Fibroblast of skin of right quadriceps (primary cell): ENCODE measurements at places on chromosomes 1 and 21.

GRCh38 chr21:33064623-33065390 lies 5.1 kb upstream of the OLIG1 start:
- no peak for DNase-seq

GRCh38 chr1:6519491-6519934 lies 28.0 kb upstream of the PLEKHG5 start:
- DNase-seq, result no peak

- no peak for DNase-seq
Measured at GRCh38 chr1:27614043-27614624, 10.2 kb upstream of the AHDC1 start.

GRCh38 chr1:245428681-245429080 lies 273.9 kb downstream of the KIF26B start:
- peak; percentile 72 for DNase-seq

DNA sequence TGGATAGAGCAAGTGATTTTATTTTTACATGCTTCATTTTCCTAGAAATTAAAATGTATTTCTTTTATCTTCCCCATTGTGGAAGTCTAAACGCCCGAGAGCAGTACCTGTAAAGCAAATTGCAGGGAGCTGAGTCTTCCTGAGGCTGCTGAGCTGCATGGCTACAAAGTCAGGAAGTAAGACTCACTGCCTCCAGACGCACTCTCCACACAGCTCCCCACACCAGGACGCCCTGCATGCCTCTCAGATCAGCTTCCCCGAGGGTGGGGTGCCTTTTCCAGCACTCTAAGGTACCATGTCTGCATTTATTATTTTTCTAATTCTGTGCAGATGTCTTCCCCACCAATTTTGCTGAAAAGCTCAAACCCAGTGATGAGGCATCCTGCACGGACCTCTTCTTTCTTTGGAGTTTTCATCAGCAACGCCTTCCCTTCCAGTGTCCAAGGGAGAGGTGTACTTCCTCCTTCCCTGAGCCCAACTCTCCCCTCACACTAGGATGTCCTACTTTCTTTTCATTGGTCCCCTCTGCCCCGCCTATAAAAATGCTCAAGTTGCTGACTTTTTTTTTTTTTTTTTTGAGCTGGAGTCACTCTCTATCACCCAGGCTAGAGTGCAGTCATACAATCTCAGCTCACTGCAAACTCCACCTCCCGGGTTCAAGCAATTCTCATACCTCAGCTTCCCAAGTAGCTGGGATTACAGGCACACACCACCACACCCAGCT lies 114.7 kb downstream of the PCNX2 start:
- DNase-seq, result no peak

GRCh38 chr1:192516776-192517297 lies 58.7 kb upstream of the RGS1 start:
- DNase-seq, result peak; percentile 50

DNA sequence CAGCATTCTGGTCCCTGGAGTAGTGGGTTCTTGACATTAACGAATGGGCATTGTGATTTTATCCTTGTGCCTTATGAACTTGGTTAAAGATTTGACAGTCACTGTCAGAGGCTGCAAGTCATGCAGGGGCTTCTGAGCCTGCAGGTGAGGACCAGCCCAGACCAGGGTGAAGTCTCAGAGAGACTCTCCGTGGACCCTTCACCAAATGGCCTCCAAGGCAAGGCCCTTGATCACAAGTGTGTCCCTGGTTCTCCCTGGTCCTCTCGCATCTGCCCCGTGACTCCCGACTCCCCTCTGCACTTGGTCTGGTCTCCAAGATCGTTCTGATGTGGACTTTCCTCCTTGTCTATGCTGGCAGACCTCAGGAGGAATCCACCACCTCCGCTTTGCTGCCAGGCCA lies 476.5 kb upstream of the VAMP3 start:
- no peak for DNase-seq

- no peak for DNase-seq
Measured at GRCh38 chr1:109402025-109402424, 4.3 kb upstream of the SORT1 start.

DNA sequence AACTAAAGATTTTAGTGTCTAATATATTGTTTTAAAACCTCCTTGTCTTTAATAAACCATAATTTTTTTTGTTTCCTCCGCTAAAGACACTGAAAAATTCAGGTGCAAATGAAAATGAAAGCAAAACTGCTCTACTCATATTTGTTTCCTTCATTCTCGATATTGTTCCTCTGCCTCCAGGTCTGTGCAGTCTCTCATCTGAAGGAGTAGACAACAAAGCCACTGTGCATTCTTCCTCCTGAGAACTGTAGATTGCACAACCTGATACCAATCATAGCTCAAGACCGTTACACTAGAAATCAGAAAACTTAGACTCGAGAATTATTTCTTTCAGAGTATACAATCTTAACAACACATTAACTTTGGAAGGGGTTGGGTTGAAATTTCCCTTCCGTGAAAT lies 373.1 kb upstream of the CXADR start:
- no peak for DNase-seq

DNA sequence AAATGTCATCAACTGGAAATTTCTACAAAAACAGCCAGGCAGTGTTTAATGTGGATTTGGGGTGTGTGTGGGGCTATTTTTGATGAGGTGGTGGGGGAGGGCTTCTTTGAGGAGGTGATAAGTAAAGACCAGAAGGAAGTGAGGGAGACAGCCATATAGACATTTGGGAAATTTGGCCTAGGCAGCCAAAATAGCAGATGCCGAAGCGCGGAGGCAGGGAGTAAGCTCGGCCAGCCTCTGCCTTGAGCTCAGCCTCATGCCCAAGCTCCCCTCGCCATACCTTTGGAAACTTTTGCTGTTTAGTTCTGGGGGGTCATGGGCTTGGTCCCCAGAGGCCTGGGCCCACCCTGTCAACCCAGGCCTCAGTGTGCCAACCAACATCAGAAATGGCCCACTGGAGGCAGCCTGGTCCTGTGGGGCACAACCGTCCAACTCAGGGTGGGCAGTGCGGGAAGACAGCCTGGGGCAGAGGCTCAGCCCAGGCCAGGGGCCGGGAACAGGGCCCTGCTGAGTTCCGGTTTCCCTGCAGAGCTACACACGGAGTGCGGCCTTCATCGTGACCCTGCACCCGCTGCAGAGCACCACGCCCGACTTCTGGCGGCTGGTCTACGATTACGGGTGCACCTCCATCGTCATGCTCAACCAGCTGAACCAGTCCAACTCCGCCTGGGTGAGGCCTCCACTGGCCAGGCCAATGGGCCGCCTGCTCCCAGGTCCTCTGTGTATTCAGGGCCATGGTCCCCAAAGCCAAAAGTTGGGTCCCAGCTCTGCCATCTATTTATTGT lies 84.0 kb downstream of the PTPRU start:
- no peak for DNase-seq

DNA sequence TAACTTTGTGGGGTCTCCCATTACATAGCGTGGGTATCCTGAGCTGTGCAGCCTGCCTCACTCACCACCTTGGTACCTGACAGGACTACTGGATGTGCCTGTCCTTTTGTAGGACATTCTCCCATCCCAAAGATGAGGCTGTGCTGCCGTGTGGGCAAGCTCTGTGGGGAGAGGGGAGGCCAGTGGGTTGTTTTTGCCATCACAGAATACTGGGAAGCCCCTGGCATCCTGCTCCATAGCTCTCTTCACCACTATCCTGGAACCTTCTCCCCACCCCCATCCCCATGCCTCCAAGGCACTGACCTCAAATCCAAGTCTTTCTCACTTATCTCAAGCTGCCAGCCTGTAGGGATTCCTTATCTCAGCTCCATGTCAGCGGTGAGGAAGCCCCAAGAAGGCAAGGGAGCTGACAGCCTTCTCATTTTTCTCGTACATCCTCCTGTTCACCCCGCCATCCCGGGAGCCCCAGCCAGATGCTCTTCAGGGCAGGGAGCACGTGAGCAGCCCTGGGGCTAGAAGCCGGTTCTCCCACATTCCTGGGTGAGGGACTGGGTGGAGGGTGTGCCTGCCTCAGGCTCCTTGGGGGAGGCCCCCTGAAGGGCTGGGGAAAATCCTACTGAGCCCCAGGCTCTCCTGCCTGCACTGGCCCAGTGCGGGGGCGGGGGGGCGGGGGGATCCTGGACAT lies 2.4 kb upstream of the ELF3 start:
- DNase-seq, result no peak

- DNase-seq, result no peak
Measured at GRCh38 chr1:6392809-6393399, 663 bp downstream of the ACOT7 start.

DNA sequence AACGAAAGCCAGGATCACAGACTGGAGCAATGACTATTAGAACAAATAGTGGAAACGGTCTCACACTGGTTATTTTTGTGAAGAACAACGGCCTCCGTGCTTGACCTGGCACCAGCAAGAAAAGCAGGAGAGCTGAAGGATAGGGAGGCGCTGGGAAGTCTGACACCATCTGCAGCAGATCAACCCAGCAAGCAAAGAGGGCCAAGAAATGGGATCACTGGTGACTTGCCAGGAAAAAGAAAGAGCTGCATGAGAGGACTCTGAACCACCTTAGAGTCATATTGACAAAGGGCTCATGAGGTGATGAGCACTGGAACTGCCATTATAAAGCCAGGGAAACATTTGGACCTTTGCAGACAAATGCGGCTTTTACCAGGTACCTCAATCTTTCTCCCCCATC lies 25.0 kb downstream of the MTOR start:
- DNase-seq, result no peak

GRCh38 chr1:172359491-172359999 lies 60.9 kb upstream of the C1orf105 start:
- DNase-seq, result peak; percentile 82

GRCh38 chr1:33886496-33886895 lies 22.6 kb downstream of the HMGB4 start:
- DNase-seq, result no peak

GRCh38 chr1:234608911-234609690 lies 877 bp downstream of the IRF2BP2 start:
- DNase-seq, result peak; percentile 51

DNA sequence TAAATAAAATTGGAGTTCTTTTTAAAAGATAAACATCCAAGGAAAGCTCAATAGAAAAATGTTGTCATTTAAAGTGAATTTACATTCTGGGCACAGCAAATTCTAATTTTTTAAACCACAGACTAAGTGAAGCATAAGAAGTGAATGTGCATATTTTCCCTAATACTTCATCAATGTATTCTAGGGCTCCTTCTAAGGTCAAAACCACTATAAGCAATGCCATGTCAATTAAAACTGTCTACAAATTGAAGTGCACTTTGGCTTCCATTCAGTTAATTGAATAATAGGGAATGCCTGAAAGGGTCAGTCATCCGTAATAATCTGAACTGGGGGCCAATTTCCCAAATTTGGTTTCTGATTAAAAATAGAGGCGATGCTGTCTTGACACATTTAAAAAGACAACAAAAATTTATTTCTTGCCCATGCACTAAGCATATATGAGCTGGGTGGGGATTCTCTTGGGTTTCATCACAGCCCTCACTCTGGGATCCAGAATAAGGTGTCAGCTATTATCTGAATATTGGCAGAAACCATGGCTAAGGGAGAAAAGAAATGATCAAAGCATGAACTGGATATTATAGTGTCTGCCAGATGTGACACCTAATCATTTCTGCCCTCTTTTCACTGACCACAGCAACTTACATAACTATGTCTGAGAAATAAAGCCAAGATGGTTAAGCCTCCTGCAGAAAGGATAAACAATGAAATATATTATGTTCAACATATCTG lies 660.6 kb upstream of the B3GALT2 start:
- DNase-seq, result peak; percentile 43

- no peak for DNase-seq
Measured at GRCh38 chr1:182795563-182796228, 6.1 kb downstream of the NPL start.

GRCh38 chr1:173297798-173298391 lies 90.8 kb upstream of the TNFSF4 start:
- no peak for DNase-seq

DNA sequence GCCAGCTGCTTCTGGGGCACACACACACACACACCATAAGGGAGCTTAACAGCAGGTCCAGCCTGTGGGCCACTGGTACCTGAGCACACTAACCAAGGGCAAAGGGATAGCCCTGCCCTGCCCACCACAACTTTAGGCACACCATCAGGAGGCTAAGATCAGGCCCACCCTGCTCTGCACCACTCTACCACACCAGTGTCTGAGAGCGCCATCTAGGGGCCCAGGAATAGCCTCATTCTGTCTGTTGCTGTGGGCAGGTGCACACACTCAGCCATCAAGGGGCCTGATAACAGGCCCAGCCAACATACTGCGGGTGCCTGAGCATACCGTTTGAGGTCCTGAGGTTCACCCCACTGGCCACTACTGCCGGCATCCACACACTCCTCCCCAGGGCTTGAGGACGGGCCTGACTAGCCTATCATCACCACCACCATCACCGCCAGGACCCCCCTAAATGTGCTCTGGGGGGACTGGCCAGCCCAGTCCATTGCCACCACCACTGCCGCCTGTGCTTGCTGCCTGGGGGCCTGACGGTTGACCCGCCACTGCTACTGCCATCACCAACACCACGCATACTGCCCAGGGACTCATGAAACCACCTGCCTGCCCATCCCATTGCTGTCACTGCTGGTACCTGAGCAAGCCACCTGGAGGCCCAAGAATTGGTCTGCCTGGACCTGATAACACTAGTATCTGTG lies 31.3 kb downstream of the NSL1 start:
- no peak for DNase-seq

DNA sequence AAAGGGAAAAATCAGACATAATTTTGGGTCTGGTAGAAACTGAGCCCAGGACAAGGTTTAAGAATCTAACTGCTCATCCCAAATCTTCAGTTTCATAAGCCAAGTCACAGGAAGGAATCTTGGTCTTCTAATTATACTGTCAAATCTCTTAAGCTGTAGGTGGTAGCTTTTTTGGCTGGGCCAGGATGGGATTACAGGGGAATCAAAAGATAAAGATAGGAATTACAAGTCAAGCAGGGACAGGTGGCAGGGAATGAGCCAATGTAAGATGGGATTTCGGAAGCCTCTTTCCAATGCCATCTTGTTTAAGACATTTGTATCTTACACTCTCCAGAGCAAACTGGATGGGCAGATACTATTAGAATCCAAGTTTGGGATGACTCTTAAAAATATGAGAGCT lies 383.5 kb downstream of the KCNH1 start:
- DNase-seq, result no peak

DNA sequence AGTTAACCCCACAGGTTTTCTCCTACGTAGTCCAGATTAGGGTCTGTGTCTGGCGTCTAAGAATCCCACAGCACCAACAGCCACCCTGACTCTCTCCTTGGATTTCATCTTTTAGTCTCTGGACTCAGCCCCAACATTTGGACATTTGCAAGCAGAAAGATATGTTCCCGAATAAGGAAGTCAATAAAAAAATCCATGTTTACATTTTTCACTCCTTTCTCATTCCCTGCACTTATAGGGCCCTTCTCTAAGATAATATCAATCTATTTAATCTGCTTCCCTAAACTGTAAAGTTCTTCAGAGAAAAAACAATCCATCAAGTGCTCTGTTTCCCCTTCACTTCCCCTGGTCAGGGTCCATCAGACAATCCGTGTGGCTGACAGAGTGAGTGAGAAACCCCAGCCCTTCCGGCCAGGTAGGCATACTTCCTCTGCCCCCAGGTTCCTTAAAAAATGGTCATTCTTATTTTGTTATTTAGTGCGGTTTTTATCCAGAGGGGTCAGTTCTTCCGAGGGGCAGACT lies 105.9 kb upstream of the CDC42BPA start:
- DNase-seq, result peak; percentile 19
